Stimulated activated CD4-positive, alpha-beta T cell treated with anti-CD3 and anti-CD28 coated beads, TNF-alpha, amount 100 ng/mL, for 48 hours (primary cell): ENCODE measurements at places on chromosomes 5 and 9.

GRCh38 chr5:159911349-159911748, 4.9 kb upstream of the ADRA1B start:
- no peak for DNase-seq

DNA sequence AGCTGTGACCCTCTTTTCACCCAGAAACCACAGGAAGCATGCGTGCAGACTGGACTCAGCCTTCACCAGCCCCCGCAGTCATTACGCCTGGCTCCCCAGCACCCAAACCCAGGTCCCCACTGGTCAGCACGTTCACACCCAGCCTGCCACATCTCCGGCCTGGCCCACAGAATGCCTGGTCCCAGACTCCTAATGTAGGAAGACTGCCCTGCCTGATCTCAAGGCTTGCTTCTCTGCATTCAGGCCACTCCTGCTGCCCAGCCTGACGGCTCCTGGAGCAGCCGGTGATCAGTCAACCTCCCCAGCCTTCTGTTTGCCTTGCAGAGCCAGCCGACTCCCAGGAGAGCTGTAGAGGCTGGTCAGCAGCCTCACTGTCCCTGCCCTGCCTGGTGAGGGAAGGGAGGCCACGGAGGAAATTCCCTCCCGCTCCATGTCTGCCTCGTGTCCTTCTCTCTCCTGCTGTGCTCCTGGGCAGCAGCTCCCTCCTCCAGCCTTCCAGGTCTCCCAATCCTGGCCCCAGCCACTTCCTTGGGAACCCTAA, 25.4 kb downstream of the ADAMTS2 start:
- DNase-seq = no peak

DNA sequence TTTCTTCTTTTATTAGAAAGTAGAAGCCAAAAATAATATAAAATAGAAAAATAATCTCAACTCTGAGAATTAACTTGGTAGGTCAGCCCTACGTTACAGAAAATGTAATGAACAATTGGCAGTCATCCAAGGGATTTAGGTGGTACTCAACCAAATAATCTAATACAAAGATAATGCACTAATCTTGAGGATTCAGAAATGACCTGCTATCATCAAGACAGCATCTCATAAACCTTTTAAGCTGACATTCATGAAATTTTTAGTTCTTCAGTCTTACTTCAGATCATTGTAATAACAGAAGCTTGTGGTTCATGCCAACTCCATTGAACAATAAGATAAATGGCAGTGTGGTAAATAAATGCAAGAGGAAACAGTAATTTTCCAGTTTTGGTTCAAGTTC, 1058.0 kb downstream of the MAT2B start:
- DNase-seq = no peak

GRCh38 chr9:127644943-127645342, 32.9 kb downstream of the STXBP1 start:
- no peak for DNase-seq

DNA sequence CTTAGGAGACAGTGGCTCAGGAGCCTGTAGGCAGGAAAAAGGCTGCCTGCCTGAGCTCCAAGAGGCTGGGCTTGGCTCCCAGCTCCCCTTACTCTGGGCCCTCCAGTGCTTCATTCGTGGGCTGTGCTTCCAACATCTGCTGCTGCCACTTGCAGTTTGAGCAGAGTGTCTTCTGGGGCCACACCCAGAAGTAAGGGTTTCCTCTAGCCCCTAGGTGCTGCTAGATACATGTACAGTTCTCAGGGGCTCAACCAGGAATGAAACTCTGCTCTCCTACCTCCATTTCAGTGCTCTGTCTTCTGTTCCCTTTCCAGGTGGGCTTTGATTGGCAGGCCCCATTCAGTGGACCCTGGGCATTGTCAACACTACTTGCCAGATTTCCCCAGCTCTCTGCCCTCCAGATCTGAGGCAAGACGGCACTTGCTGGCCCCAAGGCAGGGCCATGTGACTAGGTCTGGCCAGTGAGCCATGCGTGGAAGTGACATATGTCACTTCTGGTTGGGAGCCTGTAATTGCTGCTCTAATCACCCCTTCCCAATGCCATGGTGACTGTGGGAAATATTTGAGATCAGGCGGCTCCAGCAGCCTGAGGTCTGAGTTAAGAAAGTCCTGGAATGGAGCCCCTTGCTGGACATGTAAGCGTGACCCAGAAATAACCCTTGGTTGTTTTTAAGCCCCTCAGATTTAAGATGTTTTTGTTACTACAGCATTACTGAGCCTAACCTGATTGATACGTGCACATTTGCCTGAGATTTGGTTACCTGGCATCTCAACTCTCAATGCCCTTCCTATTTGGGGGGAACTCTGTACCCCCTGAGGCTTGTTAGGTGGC, 9.4 kb upstream of the BOD1 start:
- no peak for DNase-seq

GRCh38 chr5:143311955-143312354, 91.5 kb downstream of the NR3C1 start:
- DNase-seq = no peak

DNA sequence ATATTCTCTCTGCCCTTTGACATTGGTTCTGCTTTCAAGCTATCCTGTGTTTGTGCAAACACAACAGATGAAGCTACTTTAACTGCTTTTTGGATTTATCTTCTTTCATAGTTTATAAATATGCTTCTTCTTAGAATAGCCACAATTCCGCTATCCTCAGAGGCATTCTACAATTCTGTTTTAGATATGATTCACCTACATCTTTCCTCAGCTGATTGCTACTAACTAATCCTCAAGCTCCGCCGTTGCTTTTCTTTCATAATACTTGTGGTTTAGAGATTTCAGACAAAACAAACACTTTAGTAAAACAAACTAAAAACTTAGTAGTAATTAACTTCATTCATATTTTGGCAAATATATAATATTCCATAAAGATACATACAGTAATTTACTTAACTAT, 52.5 kb downstream of the ECPAS start:
- DNase-seq = no peak

DNA sequence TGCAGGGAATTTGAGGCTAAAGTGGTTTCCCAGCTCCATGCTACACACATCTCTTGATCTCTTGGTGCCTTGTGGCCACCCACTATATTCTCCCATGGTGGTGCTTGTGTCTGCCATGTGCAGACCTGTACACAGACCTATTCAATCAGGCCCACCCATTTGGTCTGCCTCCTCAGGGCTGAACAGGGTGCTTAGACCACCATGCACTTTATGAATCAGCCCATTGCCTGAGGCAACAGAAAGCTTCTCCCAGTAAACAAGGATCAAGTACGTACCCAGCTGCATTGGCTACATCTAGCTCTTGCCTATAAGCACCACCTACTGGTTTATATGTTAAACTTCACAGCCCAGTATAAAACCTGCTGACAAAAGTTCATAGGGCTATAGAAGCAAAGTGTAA, 664.3 kb upstream of the EDIL3 start:
- no peak for DNase-seq

- no peak for DNase-seq
Measured at GRCh38 chr5:8478326-8478725, 609.4 kb downstream of the MTRR start.

DNA sequence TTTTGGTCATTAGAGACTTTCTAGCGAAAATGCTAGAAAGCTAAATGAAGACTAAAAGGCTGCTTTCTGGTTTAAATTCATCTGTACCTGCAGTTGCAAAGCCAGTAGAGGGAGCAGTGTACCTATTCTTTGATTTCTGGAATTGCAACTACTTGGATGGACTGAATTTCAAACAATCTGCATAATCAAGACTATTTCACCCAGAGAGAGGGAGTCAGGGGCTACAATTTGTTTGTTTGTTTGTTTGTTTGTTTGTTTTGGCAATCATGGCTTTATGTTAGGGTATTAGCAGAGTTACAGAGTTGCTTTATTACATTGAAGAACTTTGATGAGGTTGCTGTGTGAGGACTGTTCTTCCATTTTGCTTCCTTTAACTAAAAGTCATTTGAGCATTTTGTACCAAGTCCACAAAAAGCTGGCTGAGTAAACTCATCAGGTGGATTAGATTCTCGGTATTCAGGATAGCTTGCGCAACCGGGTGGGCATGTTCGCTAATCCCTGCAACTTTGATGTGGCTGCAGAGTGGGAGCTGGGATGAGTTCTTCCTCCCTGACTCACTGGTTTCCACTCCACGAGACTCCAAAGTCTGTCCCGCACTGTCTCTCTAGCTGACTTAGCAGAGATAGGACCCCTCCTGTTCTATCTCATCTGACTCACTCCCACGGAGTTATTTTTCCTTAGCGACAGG, 80.0 kb upstream of the TUT7 start:
- no peak for DNase-seq

DNA sequence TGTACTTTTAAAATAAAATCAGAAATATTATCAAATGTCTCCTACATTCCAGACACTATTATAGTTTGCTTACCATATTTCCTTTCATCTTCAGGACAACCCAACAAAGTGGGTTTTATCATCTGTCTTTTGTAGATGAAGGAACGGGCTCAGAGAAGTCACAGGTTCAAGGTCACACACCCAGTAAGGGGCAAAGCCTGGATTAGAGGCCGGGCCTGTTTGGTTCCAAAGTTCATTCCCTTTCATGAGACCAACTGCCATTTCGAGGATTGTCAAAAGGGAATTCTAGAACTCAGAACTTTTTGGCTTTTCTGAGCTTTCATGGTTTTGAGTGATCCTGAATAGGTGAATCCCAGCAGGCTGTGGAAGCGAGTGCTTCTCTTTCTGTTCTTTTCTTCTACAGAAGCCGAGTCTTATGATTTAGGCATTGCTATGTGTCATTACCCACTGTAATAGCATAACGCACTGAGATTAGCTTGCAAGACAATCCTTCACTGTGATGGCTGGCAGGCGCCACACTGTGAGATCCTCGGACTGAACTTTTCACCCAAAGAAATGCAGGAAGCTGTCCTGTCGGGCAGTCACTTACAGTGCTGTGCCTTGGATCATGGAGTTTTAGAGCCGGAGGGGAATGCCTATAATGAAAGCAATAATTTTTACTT, 43.8 kb upstream of the ANKH start:
- no peak for DNase-seq

- no peak for DNase-seq
Measured at GRCh38 chr5:2981035-2981434, 229.6 kb upstream of the IRX2 start.

- DNase-seq = no peak
Measured at GRCh38 chr5:81965524-81965923, 6.3 kb upstream of the ATG10 start.

- DNase-seq = no peak
Measured at GRCh38 chr9:3887221-3887653, 361.4 kb upstream of the RFX3 start.

GRCh38 chr5:140005145-140005591, 37.9 kb downstream of the NRG2 start:
- no peak for DNase-seq

DNA sequence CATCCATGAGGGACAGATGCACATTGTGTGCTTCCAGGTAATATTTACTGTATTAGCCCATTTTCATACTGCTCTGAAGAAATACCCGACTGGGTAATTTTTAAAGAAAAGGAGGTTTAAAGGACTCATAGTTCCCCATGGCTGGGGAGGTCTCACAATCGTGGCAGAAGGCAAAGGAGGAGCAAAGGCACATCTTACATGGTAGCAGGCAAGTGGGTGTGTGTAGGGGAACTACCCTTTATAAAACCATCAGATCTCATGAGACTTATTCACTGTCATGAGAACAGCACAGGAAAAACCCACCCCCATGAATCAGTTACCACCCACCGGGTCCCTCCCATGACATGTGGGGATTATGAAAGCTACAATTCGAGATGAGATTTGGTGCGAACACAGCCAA, 148.8 kb upstream of the FBXL17 start:
- no peak for DNase-seq

GRCh38 chr5:167458412-167458811, 833.0 kb upstream of the WWC1 start:
- no peak for DNase-seq

- DNase-seq = no peak
Measured at GRCh38 chr9:110801426-110801825, 132.8 kb downstream of the MUSK start.

DNA sequence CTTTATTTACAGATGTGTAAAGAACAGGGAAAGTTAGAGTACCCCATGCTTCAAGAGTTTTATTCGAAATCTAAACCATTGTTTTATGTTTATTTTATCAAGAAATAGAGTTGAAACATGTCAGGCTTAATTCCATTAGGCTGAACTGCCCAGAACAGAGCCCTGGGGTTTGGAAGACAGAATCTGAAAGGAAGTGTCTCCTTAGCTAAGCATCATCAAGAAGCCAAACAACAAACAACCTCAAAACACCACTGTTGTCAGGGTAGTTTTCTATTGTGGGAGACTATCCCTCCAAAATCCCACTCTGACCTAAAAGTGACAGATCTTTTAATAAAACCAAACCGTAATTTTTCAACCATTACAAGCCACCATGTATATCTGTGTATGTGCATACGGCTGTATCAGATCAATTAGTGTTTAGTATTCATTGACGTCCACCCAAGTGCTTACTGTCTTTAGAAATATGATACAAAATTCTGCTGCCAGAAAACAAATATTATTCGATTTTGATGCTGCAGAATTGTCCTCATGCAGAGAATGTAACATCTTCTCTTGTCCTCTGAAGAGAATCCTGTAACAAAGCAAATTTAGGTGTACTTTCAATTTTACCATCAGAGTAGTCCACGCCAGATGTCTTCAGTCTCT, 271.9 kb upstream of the TMEM161B start:
- no peak for DNase-seq

DNA sequence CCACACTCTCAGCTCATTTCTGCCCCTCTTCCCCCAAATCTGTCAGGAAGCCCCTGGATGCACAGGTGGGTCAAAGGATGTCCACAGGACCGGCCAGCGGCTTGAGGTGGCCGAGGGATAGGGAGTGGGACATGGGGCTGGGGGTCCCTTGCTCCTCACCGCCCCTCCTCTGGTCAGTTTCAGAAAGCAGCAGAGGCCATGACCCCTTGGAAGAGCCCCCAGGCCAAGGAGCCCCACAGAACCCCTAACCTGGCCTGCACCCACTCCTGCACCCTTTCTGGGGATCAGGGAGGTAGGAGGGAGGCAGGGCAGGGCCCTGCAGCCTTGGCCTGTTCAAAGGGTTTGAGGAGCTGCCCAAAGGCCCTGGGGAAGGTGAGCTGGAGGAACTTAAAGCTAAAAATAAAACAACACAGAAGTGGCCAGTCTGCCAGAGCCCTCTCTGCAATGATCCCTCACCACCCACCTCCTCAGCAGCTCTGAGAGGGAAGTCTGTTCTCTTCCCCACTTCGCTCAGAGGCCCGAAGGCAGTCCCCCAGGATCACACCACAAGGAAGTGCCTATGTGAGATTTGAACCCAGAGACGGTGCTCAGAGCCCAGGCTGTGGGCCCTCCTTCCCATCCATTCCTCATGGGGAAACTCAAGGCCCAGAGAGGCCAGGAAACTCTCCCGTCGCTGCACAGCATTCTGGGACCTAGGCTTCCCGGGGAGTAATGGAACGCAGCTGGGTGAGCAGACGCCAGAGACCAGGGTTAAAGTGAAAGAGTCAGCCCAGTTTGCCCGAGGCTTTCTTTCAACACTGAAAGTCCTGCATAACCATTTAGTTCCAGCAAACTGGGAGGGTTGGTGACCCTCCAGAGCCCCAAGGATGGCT, 910 bp downstream of the ENG start:
- no peak for DNase-seq
